Suppressor macrophage treated with lipopolysaccharide for 1 hour (primary cell): ENCODE measurements at places on chromosomes 2 and 18.

- no peak for DNase-seq
Observed at GRCh38 chr2:202945497-202945896, 33.4 kb downstream of the CARF start.

DNA sequence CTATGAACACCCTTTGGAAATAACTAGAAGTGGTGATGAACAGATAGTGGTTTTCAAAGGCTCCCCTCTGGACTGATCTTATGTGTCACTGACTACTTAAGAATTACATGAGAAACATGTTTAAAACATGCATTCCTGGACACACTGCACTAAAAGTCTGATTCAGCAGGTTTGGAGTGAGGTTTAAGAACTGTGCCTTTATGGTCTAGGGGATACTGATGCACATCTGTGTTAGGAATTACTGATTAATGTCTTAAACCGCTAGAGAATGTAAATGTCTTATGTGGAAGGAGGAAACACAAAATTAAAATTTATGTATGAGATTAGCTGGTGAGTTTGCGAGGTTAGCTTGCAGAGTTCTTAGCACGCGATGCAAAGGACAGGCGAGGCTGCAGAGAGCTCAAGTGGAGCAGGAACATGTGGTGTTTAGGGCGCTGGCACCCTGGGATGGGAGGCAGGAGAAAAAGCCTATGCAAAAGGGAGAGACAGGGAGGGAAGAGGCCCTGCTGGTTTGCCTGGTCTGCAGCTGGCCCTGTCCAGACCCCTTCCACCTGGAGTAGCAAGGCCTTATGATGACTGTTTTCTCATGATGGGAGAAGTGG is 11.7 kb downstream of the SH3YL1 start:
- no peak for DNase-seq

- DNase-seq = no peak
Observed at GRCh38 chr2:114543236-114543766, 100.9 kb downstream of the DPP10 start.

DNA sequence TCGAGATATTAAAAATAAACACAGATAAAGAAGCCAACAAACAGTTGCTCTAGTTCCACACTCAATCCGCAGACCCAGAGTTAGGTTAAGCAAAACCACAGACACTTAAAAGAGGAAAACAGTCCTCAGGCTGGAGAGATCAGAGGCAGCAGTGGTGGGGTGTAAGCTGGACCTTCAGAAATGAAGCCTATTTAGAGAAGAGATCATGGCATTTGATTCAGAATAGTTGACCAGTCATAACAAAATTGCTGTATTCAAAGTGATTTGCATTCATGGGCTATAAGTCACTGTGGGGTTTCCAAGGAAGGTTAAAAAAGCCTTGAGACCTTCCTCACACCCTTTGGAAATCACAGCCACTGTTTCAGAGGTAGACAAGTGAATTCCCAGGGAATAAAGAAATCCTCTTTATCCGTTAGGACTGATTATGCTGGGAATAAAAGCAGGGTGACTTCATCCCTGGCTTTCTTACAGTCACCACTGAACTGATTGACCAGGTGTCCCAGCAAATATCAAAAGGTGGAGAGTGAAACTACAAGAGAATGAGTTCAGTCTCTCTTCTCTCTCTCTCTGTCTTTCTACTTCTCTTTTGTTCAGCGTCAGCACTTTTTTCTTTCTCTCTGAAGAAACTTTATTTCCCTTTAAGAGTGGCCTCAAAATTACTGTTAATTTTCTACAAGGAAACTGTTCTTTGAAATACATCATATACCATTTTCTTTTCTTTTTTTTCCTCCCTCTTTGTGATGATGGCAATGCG is 171.8 kb upstream of the PIK3C3 start:
- DNase-seq = no peak

DNA sequence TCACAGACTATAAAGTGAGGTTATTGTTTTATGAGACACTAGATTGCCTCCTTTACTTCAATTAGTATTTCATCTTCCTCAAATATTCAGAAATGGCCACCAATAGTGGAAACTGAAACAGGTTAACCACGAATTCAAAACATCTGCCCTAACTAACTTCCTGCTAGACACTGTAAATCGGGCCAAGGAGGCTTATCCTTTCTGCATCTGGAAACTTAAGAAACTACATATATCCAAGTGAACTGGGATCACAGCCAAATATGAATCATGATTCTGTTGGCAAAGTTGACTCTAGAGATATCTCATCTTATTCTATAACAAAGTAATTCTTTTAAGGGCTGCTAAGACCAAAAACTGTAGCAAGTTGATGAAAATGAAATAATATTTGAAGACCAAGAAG is 136.6 kb upstream of the ZC3H15 start:
- DNase-seq = no peak

DNA sequence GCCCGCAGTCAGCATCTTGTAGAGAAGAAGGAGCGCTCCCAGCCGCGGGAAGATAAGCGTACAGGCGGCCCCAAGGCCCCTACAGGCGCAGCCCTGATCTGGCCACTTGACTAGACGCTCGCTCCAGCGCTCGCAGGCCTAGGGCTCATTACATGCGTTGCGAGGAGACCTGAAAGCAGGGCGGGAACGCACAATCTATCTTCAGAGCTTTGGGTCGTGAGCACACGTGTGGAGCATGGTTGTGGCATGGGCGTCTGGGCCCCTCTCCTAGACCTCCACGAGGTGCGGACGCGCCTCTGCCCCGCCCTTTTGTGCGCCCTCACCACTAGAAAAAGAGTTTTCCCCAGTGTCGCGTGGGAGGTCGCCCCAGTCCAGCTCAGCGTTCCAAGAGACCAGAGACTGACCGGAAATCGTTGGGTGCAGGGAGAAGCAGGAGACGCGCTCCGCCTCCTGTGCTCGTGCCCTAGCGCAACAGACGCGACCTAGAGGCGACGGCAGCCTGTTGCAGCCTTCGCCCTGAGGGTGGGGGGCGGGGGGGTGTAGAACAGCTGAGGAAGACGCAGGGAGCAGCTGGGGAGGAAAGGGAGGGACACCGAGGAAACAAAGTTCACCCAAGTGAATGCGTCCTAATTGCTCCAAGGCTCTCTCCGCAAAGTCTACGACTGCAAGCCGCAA is 12.6 kb downstream of the NR4A2 start:
- peak; percentile 33 for DNase-seq

- DNase-seq = no peak
Observed at GRCh38 chr2:32942793-32943485, 3.8 kb upstream of the LTBP1 start.

GRCh38 chr2:42999391-42999841 is 207.0 kb upstream of the HAAO start:
- DNase-seq = no peak

GRCh38 chr2:229226382-229226781 is 44.7 kb downstream of the PID1 start:
- DNase-seq = no peak

DNA sequence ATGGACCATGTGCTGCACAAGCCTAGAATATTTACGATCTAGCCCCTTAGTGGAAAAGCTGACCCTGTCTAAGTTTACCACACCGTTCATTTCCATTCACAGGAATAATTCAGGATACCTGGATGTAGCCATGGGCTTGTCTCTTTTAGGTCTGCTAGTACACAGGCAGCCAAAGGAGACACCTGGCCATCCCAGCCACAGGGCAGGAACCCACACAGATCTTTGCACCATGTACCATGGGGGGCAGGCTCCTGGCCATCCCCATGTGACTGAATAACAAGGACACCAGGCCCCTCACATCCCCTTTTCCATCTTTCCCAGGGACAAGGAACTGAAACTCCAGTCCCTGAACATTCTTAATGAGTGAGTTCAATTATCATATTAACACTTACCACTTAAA is 467.3 kb upstream of the MYT1L start:
- no peak for DNase-seq

GRCh38 chr2:43005975-43006833 is 213.8 kb upstream of the HAAO start:
- DNase-seq = no peak

DNA sequence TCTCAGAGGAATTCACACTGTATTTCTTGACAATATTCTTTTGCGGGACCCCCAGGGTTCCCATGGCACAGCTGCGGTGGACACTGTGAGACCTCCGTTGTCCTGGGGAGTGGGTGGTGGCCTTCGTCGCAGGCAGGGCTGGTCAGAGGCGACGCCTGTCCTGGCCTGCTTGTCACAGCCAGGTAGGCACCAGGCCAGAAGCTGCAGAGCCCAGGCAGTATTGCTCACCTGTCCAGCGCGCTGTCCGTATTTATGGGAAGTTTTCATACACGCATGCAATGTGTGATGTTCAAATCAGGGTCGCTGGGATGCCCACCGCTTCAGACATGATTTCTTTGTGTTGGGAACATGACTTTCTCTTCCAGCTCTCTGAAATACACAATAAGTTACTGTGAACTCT is 126.6 kb downstream of the RTP5 start:
- no peak for DNase-seq
